ENCODE measurements at places on chromosomes 13 and 19.

DNA sequence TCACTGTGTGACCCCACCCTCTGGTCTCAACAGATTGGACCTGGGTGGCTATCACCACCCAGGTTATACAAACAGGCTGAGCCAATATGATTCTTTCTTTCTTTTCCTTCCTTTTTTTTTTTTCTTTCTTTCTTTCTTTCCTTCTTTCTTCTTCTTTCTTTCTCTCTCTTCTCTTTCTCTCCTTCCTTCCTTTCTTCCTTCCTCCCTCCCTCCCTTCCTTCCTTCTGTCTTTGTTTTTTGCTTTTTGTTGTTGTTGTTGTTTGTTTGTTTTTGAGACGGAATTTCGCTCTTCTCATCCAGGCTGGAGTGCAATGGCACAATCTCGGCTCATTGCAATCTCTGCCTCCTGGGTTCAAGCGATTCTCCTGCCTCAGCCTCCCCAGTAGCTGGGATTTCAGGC is 17.0 kb upstream of the PTPRS start:
- no peak for DNase-seq

GRCh38 chr19:32901504-32902161 is 32.1 kb upstream of the SLC7A9 start:
- DNase-seq: no peak

DNA sequence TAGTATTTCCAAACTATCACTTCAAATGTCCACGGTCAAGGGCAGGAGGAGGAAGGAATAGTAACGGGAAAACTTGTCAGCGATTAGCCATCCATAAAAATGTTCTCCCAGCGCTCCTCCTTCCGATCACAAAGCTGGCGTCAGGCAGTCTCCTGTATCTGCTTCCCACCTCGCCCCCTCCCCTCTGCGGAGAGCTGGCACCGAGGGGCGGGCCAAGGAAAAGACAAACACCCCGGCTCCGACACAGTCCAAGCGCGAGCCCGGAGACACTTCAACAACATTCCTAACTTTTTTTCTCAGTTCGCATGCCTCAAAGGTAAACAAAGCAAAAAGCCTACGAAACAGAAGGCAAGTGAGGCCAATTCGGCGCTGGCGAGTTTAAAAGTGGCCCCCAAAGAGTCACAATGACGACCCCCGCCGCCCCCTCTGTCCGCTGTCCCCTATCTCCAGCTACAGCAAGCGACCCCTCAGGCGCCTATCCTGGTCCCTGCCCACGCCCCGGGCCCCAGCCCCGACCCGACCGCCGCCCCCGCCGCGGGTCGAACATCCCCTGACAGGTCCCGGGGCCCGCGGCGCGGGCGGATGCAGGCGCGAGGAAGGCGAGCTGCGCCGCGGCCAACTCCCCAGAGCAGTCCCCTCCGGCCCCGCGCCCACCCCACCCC is 736 bp downstream of the SMAD9 start:
- no peak for DNase-seq

GRCh38 chr19:51514866-51515481 is 13.4 kb upstream of the SIGLEC12 start:
- peak; percentile 15 for DNase-seq

- DNase-seq: no peak
Observed at GRCh38 chr13:30153545-30154426, 153.6 kb downstream of the KATNAL1 start.

Measured in activated T-helper 1 cell treated with anti-CD3 and anti-CD28 coated beads, Interleukin-12 subunit alpha, Interleukin-12 subunit beta, Interleukin-2, Interleukin-4 antibody, amounts not matched to agents 30 ng/mL and 10 ng/mL and 1 ng/mL, durations not matched to agents 14 hours and 24 hours and 36 hours (primary cell).